Tibial artery (tissue), 4 donors: ENCODE measurements at places on chromosomes 12 and 14.

DNA sequence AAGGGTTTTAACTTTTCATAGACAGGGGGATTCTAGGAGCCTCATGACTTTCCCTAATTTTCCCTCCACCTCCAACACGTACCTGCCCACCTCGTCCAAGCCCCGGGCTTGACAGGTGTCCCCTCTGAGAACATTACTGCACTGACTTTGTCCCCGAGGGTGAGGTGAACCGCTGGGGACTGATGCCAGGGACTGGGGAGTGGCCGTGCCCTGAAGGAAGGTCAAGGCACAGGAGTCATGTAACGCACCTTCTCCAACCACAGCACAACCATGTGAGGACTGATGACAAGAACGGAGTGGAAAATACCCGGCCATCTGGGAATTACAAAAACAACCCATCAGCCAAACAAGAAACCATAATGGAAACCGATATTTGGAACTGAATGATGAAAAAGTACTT is 214.7 kb upstream of the C14orf180 start:
- H3K4me1 ChIP-seq: no peaks in the 10 kb centered on the region
- H3K4me3 ChIP-seq: no peak overlapping the region
- no peaks in the 10 kb centered on the region for H3K36me3 ChIP-seq
- no peaks in the 10 kb centered on the region for H3K27me3 ChIP-seq

DNA sequence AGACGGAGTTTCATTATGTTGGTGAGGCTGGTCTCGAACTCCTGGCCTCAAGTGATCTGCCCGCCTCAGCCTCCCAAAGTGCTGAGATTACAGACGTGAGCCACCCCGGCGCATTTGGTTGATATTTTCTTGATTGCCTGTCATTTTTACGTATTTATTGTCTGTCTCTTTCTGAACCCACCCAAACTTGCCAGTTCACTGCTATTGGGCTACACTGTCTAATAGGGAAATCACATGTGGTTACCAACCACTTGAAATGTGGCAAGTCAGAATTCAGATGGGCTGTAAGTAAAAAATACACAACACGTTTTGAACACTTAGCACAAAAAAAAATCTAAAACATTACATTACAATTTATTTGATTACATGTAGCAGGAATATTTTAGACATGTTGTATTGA is 2.1 kb downstream of the WSB2 start:
- peak overlapping the region; percentile 99 for H3K27ac ChIP-seq
- H3K36me3 ChIP-seq: no peaks in the 10 kb centered on the region
- H3K27me3 ChIP-seq: no peaks in the 10 kb centered on the region
- H3K4me3 ChIP-seq: no peak overlapping the region

- H3K27me3 ChIP-seq: no peaks in the 10 kb centered on the region
- peak; percentile 63 for DNase-seq
- no peak overlapping the region for H3K4me3 ChIP-seq
- no peaks in the 10 kb centered on the region for H3K36me3 ChIP-seq
These were observed 136.4 kb upstream of the USP15 start for GRCh38 chr12:62123721-62124203.

DNA sequence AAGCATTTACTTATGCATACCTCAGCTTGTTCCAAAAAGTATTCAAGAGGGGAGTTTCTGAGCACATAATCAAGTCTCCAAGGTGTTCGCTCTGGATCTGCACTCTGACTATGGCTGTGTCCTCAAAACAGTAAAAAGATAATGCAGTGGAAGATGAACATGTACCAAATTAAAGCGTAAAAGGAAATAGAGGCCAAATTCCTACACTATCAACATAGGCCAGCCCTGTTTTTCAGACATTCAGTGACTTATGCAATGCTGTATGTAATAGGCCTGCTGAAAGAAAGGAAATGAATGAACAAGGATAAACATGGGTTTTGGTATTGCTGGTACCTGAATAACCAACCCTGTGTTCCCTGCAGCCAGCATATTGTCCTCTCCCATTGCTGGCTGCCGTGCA is 115.7 kb downstream of the SAMD4A start:
- H3K27ac ChIP-seq: peak overlapping the region; percentile 91
- DNase-seq: no peak
- no peak overlapping the region for H3K4me3 ChIP-seq
- H3K36me3 ChIP-seq: no peaks in the 10 kb centered on the region
- H3K27me3 ChIP-seq: no peaks in the 10 kb centered on the region

DNA sequence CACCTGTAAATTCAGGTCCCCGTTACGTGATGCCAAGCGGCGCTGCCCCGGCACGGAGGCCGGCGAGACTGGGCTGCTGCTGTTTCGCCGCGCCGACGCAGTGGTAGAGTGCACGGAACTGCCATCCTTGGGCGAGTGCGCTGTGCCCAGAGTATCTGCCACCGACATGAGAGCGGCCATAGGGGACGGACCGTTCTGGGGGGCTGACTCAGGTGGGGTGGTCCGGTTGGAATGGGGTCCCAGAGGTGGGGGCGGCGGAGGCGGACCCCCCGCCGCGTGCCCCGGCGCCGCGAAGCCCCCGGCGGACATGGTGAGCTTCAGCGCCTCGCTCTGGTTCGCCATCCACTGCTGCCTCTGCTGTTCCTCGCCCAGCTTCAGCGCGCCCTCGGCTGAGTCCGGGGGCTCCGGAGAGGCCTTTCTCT is 2.8 kb downstream of the IRF2BPL start:
- peak overlapping the region; percentile 99 for H3K27ac ChIP-seq
- H3K27me3 ChIP-seq: no peaks in the 10 kb centered on the region
- DNase-seq: no peak
- peak overlapping the region; percentile 94 for H3K4me3 ChIP-seq
- peaks cover 14% of the 10 kb centered on the region for H3K36me3 ChIP-seq

- no peaks in the 10 kb centered on the region for H3K4me1 ChIP-seq
- no peaks in the 10 kb centered on the region for H3K27me3 ChIP-seq
- H3K27ac ChIP-seq: no peak within 1 kb of the TSS
These were observed at the start of gene MDGA2 for GRCh38 chr14:47675466-47676314. Gene MDGA2, minus strand, starts transcription at chr14:47675605.

- no peak overlapping the region for H3K4me3 ChIP-seq
- DNase-seq: no peak
- H3K27me3 ChIP-seq: no peaks in the 10 kb centered on the region
- H3K36me3 ChIP-seq: no peaks in the 10 kb centered on the region
These were observed 250.2 kb upstream of the OR4E1 start for GRCh38 chr14:21923820-21924219.

GRCh38 chr12:48796976-48797375 is 8.1 kb upstream of the ADCY6 start:
- no peaks in the 10 kb centered on the region for H3K36me3 ChIP-seq
- peaks cover 7% of the 10 kb centered on the region for H3K4me1 ChIP-seq
- no peak overlapping the region for H3K4me3 ChIP-seq
- peaks cover 14% of the 10 kb centered on the region for H3K27me3 ChIP-seq
